ENCODE measurements at places on chromosomes 16 and 17.

- no peak for DNase-seq
Measured at GRCh38 chr16:5642436-5642835, 544.8 kb upstream of the EEF2KMT start.

DNA sequence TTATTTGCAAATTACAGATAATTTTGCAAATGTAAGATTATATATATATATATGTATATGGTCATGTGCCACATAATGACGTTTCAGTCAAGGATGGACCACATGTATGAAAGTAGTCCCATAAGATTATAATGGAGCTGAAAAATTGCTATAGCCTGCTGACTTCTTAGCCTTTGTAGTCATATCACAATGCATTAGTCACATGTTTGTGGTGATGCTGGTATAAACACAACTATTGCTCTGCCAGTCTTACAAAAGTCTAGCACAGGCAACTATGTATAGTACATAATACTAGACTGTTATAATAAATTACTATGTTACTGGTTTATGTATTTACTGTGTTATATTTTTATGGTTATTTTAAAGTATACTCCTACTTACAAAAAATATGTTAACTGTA, 444.3 kb downstream of the KCNJ2 start:
- DNase-seq, result no peak

DNA sequence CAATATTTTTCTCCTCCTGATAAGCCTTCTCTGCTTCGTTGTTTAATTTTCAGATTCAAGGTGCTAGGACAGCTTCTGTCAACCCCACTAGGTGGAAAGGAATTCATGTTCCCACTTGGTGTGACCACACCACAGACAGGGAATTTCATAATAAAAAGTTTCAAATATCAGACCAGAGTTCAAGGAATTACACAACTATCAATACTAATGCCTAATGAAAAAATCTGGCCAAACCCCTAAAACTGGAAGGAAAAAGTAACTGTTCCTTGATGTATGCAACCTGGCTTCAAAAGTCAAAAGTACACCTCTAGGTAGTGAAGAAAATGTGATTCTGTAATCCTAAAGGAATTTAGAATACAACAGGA, 87.8 kb upstream of the CORO6 start:
- no peak for DNase-seq

- no peak for DNase-seq
Measured at GRCh38 chr17:19440421-19440820, 29.4 kb downstream of the RNF112 start.

DNA sequence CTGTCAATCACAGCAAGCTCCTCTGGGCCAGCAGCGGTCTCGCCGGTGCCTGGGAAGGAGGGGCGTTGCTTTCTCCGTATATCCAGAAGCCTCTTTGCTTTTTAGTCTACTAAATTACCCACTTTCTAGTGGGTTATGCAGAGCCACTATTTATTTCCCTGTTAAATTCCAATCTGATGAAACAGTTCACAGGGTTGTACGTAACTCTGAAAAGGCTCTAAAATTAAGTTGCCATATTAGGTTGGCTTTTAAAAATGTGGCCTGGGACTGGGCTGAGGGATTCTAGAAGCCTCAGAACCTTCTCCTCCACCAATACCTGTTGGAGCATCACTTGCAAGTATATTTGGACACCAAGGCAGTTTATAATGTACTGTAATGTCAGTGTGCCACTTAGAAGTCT, 27.2 kb downstream of the MARCHF10 start:
- DNase-seq, result no peak

DNA sequence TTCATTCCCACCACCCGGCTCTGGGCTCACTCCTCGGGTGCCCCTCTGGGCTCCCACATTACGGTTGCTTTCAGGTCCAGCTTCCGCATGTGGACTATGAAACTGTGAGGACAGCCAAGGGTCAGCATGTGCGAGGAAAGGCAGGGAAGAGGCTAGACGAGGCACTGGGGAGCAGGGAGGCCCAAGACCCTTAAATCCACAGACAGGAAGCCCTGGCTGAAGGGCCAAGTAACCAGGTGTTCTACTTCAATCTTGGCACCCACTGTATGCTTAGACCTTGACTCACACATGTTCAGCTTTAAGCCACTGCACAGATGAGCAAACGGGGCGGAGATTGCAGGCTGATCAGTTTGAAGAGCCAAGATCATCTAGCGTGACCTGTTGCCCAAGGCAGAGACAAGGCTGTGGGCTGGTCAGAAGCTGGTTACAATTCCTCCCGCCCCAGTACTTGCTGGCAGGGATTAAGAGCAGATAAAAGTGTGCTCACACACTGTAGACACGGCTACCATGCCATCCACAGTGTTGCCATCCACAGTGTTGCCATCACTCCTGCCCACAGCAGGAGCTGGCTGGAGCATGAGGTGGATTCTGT, at the start of gene CES4A:
TSS of gene CES4A (plus strand) at position 393 of the 592 bp plus-strand sequence. CDS start at position 577, 184 bp downstream.
- no peak for DNase-seq

DNA sequence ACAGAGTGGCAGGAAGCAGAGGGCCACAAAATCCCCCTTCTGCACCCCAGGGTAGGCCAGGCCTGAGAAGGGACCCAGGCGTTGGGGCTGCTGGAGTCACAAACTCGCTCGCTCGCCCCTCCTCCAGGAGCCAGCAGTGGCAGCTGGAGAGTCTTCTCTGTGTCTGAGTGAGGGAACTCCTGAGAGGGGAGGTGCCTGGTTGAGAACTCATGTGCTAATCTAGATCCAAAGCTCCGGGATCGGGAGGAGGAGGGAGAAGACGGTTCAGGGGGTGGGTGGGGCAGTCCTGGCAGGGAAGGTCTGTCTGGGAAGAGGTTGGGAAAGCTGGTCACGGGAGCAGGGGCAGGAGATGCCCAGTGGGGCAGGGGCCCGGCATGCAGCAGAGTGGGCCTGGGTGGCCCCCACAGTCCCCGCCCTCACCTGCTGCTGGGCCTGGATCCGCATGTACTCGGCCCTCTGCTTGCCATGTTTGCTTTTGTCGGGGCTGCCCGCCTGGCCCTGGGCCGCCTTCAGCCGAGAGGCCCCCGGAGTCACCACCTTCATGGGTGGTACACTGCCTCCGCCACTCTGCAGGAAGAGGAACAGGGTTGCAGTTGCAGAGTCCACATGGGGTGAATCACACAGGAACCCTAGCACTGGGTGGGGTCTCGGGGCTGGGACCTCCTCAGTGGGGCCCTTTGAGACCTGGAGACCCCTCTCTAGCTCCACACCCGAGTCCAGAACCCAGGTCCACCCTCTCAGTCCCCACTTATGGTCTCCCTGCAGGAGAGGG, 62.2 kb downstream of the SRCIN1 start:
- no peak for DNase-seq

DNA sequence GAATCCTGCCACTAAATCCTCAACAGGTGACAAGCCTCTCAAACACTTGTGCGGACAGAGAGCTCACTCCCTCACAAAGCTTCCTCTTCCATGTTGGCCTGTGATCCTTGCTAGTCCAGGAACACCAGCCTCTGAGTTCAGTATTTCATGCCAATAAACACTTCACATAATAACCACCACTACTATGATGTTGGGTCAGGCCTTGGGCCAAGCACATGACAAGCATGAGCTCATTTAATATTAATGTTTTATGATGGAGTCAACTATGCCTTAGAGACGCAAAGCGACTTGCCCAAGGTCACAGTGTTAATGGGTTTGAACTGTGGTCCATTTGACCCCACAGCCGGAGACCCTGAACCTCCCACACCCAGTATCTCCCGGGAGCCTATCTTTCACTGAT, 129.1 kb downstream of the GAS7 start:
- DNase-seq, result no peak

GRCh38 chr16:49442805-49443204, 69.2 kb downstream of the C16orf78 start:
- DNase-seq, result no peak

- DNase-seq, result no peak
Measured at GRCh38 chr16:73020409-73020884, 27.5 kb downstream of the ZFHX3 start.

GRCh38 chr16:88466175-88466862, 13.2 kb downstream of the ZFPM1 start:
- DNase-seq, result no peak

DNA sequence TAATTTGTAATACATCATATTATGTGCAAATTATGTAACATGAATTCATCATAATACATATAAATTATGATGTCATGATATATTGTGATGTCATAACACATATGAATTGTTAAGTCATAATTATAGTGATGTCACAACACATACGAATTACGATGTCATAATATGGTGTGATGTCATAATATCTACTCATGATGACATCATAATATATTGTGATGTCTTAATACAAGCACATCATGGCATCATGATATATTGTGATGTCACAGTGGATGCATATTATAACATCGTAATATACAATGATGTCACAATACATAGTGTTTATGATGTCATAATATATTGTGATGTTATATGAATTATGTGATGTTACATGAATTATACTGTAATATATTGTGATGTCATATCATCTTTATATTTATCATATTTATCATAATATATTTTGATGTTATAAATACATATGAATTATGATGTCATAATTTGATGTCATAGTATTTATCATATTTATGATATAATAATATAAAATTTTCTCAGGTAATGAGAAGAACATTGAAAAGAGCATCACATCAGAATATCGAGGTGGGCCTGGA, 1793.0 kb downstream of the TP53TG3F start:
- no peak for DNase-seq

GRCh38 chr16:23320693-23321092, 18.6 kb downstream of the SCNN1B start:
- no peak for DNase-seq

GRCh38 chr17:17204635-17205231, 1.4 kb downstream of the PLD6 start:
- DNase-seq, result no peak

DNA sequence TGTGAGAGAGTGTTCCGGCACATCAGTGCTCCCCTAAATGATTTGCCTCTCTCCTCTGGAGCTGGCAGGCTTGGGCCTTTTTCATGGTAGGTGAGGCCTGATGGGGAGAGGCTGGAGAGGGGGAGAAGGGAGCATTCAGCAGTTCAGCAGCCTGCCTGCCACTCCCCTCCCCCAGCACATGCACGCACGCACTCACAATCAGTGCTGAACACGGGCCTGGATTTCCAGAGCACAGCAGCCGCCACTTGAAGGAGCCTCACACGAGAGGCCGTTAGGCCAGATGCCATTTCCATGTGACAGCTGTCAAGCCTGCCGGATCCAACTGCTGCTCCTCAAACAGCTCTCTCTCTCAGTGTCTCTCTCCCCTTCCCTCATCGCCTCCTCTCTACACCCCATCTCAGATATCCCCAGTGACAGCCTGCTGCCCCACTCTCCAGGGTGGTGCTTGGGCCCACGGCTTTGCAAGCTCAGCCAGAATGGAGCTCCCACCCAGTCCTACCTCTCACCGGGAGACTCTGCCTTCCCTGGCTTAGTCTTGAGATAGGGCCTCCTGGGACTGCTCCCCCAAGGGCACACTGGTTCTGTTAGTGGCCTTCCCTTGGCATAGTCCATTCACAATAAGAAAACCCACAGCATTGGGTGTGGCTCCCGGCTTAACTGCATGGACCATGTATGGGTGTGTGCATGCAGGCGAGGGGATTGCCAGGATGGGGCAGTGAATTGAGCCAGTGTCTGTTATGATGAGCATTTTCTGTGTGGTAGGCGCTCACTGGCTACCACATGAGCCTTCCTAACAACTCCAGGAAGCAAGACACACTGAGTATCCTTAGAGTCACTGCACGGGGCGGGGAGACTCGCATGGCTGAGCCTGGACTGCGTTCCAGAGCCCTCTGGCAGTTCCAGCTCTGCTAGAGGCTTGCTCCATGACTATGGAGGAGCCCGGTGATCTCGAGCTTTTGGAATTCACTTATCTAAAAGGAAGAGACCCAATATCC, 226.2 kb downstream of the CCDC182 start:
- no peak for DNase-seq

DNA sequence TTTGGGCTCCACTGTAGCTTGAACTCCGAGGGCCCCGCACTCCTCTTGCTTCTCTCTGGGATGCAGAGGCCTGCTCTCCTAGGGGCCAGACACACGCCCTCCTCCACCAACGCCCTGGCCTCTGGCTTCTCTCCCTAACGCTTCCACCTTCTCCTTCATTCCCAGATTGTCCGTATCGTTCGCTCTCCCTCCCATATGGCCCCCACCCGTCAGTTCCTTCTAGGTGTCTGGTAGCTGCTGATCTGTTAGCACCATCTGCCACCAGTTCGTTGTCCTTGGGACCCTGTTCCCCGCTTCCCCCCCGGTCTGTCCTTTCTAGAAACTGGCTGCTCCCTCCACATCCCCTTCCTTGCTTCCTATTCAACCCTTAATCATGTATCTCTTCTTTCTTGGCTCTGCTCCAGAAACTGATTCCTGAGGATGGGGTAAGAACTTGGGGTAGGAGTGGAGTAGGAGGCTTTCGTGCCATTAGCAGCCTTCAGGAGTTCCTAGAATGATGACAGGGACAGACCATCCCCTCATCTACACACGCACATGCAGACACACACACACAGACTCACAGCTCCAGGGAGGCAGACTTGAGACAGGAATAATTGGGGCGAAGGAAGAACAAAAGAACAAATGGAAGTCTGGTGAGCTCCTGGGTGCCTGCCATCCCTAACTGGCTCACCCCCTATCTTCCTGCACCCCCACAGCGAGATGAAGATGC, 4.3 kb downstream of the ATP1B2 start:
- DNase-seq, result no peak

- DNase-seq, result no peak
Measured at GRCh38 chr16:17469741-17470181, 999 bp downstream of the XYLT1 start.

DNA sequence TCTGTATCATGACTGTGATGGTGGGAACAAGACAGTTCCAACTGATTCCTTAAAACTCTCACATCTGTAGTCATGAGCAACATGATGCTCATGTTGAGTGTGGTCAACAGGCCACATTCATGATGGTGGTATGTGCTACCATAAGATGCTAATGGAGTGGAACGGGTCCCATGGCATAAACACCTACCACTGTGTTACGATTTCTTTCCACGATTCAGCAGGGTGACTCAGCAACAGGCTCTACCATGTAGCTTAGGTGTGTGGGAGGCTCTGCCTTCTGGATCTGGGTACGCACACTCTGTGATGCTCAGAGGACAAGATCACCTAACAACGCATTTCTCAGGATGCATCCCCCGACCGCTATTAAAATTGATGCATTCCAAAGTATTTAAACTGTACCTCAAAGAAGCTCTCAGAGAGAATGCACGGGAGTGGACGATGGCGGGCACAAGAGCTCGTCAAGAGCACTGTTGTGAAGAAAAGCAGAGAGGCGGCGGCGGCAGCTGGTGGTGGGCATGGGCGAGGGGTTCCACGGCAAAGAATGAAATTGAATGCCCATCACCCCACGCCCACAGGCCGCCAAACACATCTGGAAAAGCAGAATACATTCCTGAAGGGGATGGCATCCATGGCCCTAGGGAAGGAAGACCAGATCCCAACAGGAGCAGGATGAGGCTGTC, 133.3 kb downstream of the ZNF778 start:
- no peak for DNase-seq

GRCh38 chr17:57577751-57578607, 167.1 kb downstream of the CCDC182 start:
- DNase-seq, result no peak
